Effector memory CD8-positive, alpha-beta T cell (primary cell): ENCODE measurements at places on chromosomes 12 and 14.
A peak's percentile ranks its signal among the peaks of the same experiment; 100 is the strongest.

DNA sequence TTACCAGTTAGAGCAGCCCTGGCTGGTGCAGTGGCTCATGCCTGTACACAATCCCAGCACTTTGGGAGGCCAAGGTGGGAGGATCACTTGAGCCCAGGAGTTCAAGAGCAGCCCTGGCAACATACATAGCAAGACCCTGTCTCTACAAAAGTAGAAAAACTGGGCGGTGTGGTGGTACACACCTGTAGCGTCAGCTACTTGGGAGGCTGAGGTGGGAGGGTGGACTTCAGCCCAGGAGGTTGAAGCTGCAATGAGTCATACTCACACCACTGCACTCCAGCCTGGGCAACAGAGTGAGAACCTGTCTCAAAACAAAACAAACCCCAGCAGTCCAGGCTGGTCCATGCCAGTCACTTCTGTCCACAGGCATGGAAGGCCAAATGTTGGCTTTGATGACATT lies 7.4 kb downstream of the COX14 start:
- no peak for DNase-seq
- H3K4me3 ChIP-seq = no peak overlapping the region
- H3K27me3 ChIP-seq = no peaks in the 10 kb centered on the region
- H3K27ac ChIP-seq = no peak overlapping the region

- peak overlapping the region; percentile 93 for H3K4me3 ChIP-seq
- peaks cover 9% of the 10 kb centered on the region for H3K36me3 ChIP-seq
- no peak for DNase-seq
- no peak overlapping the region for H3K27ac ChIP-seq
- H3K27me3 ChIP-seq = no peaks in the 10 kb centered on the region
Observed at GRCh38 chr14:61281948-61282275, 774 bp upstream of the TMEM30B start.

- no peak overlapping the region for H3K4me3 ChIP-seq
- no peaks in the 10 kb centered on the region for H3K36me3 ChIP-seq
- H3K27ac ChIP-seq = no peak overlapping the region
Observed at GRCh38 chr14:41000350-41000749, 606.3 kb upstream of the LRFN5 start.

GRCh38 chr12:26496170-26496569 lies 300.8 kb downstream of the SSPN start:
- H3K36me3 ChIP-seq = peaks cover 8% of the 10 kb centered on the region
- no peaks in the 10 kb centered on the region for H3K27me3 ChIP-seq
- no peak for DNase-seq
- H3K4me1 ChIP-seq = no peaks in the 10 kb centered on the region

GRCh38 chr14:101796479-101796878 lies 35.0 kb downstream of the PPP2R5C start:
- H3K27me3 ChIP-seq = no peaks in the 10 kb centered on the region
- H3K36me3 ChIP-seq = peaks cover 26% of the 10 kb centered on the region
- peaks cover 27% of the 10 kb centered on the region for H3K4me1 ChIP-seq
- no peak overlapping the region for H3K27ac ChIP-seq

DNA sequence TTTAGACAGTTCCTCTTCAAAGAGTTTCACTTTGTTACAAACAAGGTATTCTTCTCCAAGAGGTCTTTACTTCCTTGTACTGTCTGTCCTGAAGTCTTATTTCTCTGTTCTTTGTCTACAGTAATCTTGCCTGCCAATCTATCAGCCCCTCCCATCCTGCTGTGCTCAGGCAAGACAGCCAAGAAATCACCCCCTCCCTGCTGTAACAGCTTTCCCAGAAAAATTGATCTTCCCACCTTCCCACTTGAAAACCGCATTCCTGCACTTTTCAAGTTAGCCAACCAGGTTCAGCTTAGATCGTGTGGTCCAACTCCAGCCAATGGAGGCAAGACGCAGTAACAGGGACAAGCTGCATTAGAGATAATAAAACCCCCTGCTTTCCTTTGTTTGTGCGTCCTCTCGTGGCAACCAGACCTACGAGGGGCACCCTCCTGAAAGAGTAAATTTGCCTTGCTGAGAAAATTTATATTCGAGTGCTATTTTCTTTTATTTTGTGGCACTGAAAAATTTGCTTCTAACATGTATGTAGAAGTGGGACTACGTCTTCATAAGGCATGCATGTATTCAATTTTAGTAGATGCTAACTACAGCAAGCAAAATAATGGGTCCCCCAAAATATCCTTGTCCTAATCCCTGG lies 46.5 kb upstream of the ESR2 start:
- H3K27ac ChIP-seq = peak overlapping the region; percentile 56
- no peaks in the 10 kb centered on the region for H3K27me3 ChIP-seq
- H3K36me3 ChIP-seq = peaks cover 19% of the 10 kb centered on the region
- no peak overlapping the region for H3K4me3 ChIP-seq
- peaks cover 8% of the 10 kb centered on the region for H3K4me1 ChIP-seq
- no peak for DNase-seq

- peaks cover 9% of the 10 kb centered on the region for H3K36me3 ChIP-seq
- H3K27me3 ChIP-seq = peaks cover 9% of the 10 kb centered on the region
- no peak overlapping the region for H3K27ac ChIP-seq
- peaks cover 20% of the 10 kb centered on the region for H3K4me1 ChIP-seq
- no peak overlapping the region for H3K4me3 ChIP-seq
Observed at GRCh38 chr12:107092669-107093416, 506 bp downstream of the CRY1 start.

DNA sequence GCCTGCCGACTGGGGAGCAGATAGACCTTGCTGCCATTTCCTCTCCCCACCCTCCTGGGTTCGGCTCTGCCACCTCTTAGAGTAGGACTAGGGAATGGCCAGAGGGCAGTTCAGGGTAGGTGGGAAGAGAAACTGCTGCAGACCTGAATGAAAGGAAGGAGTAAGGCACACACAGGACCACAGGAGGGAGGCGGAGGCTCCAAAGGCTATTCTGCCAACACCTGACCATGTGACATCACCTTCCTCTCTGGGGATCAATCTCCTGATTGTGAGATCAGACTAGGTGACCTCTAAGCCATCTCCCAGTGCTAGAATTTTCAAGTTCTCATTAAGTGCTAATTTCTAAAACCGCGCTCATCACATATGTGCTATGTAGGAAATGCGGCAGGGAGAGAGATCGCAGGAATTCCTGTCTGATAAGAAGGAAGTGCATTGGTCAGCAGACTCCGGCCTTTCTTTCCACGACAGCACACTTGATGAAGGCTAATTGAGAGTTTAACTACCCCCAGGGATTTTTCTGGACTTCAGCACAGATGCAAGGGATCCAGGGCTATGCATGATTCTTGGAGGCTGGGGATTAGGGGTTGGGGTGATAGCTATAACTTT lies 11.5 kb upstream of the TSPAN11 start:
- H3K4me3 ChIP-seq = no peak overlapping the region
- no peaks in the 10 kb centered on the region for H3K36me3 ChIP-seq
- H3K27ac ChIP-seq = no peak overlapping the region
- peaks cover 15% of the 10 kb centered on the region for H3K27me3 ChIP-seq
- no peak for DNase-seq

- H3K4me1 ChIP-seq = no peaks in the 10 kb centered on the region
- no peak overlapping the region for H3K27ac ChIP-seq
- H3K36me3 ChIP-seq = no peaks in the 10 kb centered on the region
- DNase-seq = no peak
- H3K4me3 ChIP-seq = no peak overlapping the region
Observed at GRCh38 chr12:93174473-93174872, 203.3 kb upstream of the NUDT4 start.

DNA sequence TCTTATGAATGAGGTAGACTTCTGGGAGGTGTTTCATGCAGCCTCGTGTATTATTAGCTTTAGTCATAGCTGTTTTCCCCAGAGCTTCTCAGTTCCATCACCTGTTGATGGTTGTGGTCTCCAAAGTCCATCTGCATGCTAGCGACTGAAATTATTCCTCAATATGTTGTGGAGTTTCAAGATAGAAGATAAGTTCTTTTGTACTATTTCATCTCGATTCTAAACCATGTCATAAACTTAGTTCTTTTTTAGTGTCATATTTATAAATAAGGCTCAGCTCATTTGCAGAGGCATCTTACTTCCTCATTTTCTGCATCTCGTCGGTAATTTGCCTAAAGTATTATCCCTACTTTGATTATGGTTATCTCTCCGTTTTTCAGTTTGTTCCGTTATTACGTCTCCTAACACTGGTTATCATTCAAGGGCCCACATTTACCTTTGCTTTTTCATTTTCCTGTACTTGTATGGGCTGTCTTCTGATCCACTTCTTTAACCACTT lies 119.1 kb downstream of the ITPR2 start:
- no peak overlapping the region for H3K27ac ChIP-seq
- H3K4me1 ChIP-seq = no peaks in the 10 kb centered on the region
- H3K4me3 ChIP-seq = no peak overlapping the region
- H3K27me3 ChIP-seq = no peaks in the 10 kb centered on the region
- no peak for DNase-seq

DNA sequence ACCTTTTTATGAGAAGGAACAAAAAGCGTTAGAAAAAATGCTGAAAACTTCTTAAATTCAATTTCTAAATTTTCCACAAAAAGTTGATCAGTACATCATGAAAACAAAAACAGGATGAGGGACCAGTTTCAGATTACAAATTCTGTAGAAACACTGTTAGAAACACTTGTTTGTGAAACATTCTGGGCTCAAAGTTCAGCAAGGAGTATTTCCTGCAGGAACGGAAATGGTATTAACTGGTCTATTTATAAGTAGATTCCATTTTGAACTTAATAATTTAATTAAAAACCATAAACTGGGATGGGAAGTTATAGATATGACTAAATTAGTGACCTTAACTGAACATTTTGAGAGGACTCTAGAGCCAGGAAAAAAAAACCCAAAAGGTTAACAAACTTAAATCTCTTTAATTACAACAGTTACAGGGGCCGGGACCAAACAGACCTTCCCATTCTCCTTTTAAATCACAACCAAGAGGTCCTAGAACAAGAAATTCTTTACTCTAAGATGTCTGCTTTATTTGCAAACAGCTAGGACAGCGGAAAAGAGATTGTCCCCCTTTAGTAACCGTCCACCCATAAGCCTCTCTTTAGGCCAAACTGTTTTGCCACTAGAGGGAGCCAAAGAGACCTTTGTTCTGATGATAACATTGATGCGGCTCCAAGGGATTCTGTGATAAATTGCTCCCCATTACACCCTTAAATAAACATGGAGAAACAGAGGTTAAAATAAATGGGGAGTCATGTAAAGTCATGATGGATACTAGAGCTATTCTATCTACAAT lies 69.0 kb upstream of the RERGL start:
- H3K27me3 ChIP-seq = no peaks in the 10 kb centered on the region
- no peak overlapping the region for H3K4me3 ChIP-seq
- no peak overlapping the region for H3K27ac ChIP-seq
- no peaks in the 10 kb centered on the region for H3K4me1 ChIP-seq
- DNase-seq = peak; percentile 25

- H3K27me3 ChIP-seq = peaks cover 40% of the 10 kb centered on the region
- no peaks in the 10 kb centered on the region for H3K36me3 ChIP-seq
- H3K27ac ChIP-seq = peak overlapping the region; percentile 42
Observed at GRCh38 chr12:52630599-52631200, 12.3 kb upstream of the KRT73 start.

GRCh38 chr14:24534286-24534685 lies 26.2 kb upstream of the CMA1 start:
- DNase-seq = no peak
- peaks cover 18% of the 10 kb centered on the region for H3K27me3 ChIP-seq
- H3K27ac ChIP-seq = no peak overlapping the region
- no peak overlapping the region for H3K4me3 ChIP-seq

GRCh38 chr14:89720741-89721729 lies 233.5 kb downstream of the EFCAB11 start:
- peaks cover 72% of the 10 kb centered on the region for H3K4me1 ChIP-seq
- no peaks in the 10 kb centered on the region for H3K27me3 ChIP-seq
- peak overlapping the region; percentile 93 for H3K27ac ChIP-seq
- peaks cover 18% of the 10 kb centered on the region for H3K36me3 ChIP-seq

GRCh38 chr12:87618199-87618598 lies 411.0 kb downstream of the C12orf50 start:
- H3K4me3 ChIP-seq = no peak overlapping the region
- no peak for DNase-seq
- no peak overlapping the region for H3K27ac ChIP-seq
- H3K4me1 ChIP-seq = no peaks in the 10 kb centered on the region
- no peaks in the 10 kb centered on the region for H3K36me3 ChIP-seq
- H3K27me3 ChIP-seq = no peaks in the 10 kb centered on the region

GRCh38 chr14:52780893-52781292 lies 10.5 kb downstream of the GNPNAT1 start:
- no peaks in the 10 kb centered on the region for H3K27me3 ChIP-seq
- DNase-seq = no peak
- H3K36me3 ChIP-seq = peaks cover 31% of the 10 kb centered on the region

DNA sequence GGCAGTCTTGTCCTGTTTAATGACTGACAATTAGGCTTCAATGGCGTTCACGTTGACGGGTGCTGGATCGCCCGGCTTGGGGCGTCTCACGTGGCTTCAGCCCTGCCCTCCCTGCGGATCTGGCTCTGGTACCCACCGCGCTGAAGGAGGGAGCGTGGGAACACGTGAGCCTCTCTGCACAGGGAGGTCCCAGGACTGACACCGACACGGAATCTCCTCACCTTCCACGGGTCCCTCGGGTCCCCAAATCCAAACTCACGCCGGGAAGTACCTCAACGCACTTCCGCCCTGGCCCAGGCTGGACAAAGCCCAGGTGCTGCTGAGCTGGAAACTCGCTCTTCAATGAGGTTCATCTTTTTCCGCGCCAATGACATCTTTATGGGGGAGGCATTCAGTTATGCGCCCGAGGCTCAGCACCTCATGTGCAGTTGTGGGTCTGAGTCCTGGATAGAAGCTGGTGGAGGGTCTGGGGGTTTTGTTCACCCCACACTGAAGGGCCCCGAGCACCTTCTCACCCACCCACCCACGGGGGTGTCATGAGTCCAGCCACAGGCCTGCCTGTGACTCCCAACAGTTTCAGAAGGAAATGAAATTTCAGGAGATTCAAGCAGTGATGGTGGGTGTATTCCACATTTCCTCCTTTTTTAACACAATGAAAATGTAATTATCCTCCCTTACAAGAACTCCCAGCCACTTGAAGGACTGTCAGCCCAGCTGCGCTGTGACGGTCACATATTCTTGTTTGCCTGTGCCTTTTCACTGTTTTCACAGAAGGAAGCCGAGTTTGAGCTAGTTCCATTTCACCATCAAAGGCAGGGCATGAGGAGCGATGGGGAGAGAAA lies 251.7 kb upstream of the SFSWAP start:
- no peaks in the 10 kb centered on the region for H3K4me1 ChIP-seq
- H3K36me3 ChIP-seq = no peaks in the 10 kb centered on the region
- peaks cover 53% of the 10 kb centered on the region for H3K27me3 ChIP-seq
- H3K4me3 ChIP-seq = no peak overlapping the region

DNA sequence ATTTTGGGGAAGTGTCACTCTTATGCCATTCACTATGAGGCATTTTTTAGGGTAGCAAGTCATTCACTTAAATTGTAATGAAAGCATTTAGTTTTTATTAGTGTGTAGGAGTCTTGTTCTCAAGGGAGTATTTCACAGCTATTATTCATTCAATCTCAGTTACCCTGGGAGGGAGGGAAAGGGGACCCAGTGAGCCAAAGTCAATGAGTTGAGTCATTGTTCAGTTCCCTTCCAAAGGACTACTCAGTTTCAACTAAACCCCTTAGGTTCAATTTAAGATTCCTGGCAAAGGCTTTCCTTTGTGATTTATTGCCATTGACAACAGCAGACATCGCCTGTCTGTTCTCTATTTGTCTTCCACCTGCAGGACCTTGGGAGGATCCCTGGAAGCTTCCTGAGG lies 29.3 kb upstream of the RASSF8 start:
- no peak overlapping the region for H3K4me3 ChIP-seq
- no peaks in the 10 kb centered on the region for H3K36me3 ChIP-seq
- peaks cover 12% of the 10 kb centered on the region for H3K27me3 ChIP-seq
- no peak for DNase-seq
